ENCODE measurements at places on chromosomes 7 and 10.

DNA sequence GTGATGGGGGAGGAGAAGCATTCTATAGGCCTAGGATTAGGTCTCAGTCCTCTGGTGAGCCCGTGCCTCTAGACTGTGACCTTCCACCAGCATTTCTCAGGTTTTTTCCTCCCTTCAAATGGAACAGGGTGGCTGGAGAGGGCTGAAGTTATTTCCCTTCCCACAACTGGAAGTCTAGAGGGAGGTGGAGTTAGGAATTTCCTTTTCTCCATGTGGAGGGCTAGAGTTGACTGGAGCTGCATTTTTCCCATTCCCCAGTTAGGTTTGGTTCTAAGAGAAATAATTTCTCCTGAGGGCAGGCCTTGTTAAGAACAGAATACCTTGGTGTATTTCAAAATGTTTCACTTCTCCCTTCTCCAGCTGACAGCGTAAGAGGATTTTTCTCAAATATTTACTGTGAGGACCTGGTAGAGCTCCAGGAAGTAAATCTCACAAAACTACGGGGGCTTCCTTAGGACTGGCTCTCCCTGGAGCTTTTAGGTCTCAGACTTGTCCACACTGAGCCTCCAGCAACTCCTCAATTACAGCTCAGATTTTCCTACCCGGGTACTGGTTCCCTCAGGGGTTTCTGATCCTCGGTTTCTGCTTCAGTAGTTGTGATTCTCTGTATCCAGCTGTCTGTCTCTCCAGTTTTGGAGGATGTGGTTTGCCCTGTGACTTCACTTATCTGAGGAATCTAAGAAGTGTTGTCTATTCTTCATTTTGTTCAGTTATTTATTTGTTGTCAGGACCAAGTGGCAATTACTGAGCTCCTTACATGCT, 6.0 kb upstream of the REEP3 start:
- ATAC-seq: no peak

DNA sequence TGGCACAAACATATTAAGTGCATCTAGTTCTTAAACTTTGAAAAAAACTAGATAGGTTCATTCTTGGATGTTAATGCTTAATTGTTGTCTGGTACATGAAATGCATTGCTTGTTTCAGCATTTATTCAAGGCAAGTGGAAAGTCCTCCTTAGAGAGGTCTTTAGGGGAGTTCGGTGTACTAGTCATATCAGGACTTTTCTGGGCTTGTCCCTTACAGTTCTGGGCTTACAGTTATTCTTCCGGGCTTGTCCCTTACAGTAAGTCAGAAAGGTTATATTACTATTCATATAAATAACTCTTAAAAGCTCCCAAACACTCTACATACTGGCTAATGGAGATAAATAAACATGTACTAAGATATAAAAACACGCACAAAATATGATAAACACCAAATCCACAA, 61.6 kb upstream of the MRLN start:
- no peak for ATAC-seq

- no peak for ATAC-seq
These were observed 335.4 kb upstream of the PFKP start for GRCh38 chr10:2731940-2732339.

DNA sequence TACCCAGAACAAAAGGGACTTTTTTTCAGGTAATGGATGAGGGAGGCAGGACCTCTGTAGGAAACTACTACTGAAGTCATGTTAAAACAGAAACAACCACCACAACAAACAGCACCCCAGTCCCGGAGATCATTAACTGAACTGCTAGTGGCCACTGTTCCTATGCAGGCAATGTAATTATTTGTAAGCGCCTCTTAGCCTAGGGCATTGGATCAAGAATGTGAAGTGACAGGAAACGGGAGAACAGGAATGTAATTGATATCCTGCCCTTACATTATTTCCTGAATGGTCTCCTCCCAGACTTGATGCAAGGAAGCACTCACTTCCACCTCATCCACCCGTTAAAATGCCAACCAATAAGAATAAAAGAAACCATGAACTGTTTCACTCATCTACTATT, 16.7 kb upstream of the GAD2 start:
- ATAC-seq: no peak

- no peak for ATAC-seq
These were observed 78.4 kb downstream of the INSYN2A start for GRCh38 chr10:127118034-127118433.

DNA sequence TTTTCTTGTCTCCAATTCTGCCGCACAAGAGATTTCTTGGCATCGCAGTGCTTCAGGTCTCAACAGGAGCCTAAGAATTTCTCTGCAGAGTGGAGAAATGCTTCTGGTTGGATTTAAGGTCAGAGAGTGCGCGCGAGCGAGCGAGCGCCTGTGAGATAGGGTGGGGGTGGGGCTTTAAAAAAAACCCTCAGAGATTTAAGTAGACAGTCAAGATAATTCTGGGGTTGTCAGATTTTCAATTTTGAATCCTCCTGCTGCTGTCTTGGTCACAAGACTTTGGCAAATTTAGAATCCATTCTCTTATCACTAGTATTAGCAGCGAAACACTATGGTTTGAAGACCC, 49.7 kb downstream of the CPEB3 start:
- no peak for ATAC-seq

DNA sequence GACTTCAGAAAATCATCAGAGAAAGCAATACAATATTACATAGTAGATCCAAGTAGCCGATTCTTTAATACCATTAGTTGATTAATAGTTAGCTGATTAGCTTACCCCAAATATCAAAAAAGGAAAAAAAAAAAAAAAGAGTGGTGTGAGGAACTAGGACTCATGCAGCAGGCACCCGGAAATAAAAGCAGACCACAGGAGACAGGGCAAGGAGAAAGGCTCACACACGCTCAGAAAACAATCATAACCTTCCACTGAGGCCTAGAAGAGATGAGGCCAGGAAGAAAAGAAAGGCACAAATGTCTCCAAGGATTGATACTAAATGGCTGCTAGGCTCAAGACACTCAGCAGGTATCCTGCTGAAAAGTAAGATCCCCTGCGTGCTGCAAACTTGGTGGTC, 25.9 kb downstream of the TRDMT1 start:
- ATAC-seq: no peak
